ENCODE measurements at places on chromosomes 6 and 20. TPM values are rescaled to one million over a fixed set of nuclear protein-coding genes. Genes with fewer than 3 reads are reported as not detected.
A peak's percentile ranks its signal among the peaks of the same experiment; 100 is the strongest.

HTR1B gene
- not detected for total RNA-seq

GPSM3 gene
- total RNA-seq = 0.88 TPM

DNA sequence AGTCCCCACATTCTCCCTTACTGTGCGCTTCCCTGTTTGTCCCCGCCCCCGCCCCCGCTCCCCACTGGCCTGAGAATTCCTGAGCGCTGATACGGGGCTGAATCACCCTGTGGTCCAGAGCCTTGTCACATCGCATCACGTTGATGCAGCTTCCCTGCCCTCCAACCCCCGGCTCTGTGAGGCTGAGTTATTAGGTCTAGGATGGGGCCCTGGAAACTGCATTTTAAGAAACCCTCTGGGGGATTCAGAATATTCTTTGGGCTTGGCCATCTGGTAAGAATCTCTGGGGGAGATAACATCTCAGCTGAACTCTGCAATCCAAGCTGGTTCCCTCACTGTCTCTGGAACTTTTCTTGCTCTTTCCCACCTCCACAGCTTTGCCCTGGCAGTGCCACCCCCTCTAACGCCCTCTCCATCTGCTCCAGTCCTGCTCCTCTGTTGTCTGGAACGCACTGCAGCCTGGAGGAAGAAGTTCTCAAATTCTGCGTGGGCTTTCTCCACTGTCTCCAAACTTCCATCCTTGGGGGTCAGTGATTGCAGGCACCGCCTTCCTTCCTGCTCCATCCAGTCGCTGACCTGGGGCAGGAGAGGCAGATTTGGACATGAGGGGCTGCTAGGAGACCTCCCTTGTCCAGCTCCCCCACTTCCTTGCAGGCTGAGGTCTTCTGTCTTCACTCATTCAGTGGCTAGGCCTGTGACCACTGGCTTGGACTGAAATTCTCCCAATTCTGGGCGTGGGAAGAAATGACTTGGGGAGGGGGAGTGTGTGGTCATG, 42.6 kb downstream of the KIAA1755 start:
- DNase-seq = peak; percentile 99

- DNase-seq = peak; percentile 42
Observed at GRCh38 chr20:19249106-19249879, 36.9 kb downstream of the SLC24A3 start.

CAGE1 gene
- under 0.01 TPM for total RNA-seq

DNA sequence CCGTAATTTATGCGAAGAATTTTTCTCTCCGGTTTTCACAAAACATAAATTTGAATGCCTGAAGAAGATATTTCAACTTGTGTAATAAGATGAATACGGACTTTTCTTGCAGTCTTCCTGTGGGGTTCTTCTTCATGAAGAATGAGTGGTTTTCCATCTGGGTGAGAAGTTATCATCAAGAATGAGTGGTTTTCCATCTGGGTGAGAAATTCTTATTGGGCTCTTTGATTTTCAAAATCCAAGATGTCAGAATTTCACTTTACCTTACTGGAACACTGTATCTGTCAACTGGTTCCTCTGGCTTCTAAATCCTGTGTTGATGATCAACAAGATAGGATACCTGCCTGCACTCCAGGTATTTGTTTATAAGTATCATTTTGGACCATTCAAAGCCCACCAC, 160.1 kb upstream of the C6orf118 start:
- DNase-seq = no peak

GPRC6A gene
- total RNA-seq = not detected

DNA sequence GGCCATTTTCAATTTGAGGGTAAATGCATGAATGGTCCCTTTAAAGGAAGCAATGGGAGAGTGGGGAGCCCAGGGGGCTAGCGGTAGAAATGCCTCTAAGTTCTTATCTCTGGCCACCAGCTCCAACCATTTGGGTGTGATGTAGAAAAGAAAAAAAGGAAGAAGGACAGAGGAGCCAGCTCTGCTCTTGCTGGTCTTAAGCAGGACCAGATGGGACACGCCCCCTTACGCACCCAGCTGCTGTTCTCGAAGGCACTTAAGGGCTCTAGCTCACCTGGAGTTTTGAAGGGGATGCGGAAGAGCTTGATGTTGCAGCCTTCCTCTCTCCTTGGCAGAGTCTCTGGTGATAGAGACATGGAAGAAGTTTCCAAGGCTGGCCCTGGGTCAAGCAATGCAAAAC, 59.5 kb upstream of the RNF144B start:
- DNase-seq = no peak

BHLHE23 gene
- total RNA-seq = not detected

DNA sequence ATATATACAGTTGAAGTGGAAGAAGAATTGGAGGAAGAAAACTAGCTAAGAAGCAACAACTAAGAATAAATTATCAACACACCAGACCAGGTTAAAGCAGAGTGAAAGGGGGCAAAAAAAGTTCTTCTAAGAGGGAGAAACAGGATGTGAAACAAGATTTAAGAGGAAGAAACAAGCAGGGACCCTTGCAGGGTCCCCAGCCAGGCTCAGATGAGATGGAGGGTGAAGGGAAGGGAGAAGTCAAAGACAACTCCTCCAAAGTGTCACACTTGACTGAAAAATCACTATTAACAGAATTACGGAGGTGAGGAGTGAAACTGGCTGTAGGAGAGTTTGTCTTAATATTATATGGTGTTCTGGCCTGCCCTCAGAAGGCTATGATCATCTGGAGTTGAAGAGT, 65.4 kb downstream of the MTFR2 start:
- no peak for DNase-seq

GRCh38 chr6:52574709-52575501, 2.0 kb downstream of the TRAM2 start:
- DNase-seq = peak; percentile 88

DNA sequence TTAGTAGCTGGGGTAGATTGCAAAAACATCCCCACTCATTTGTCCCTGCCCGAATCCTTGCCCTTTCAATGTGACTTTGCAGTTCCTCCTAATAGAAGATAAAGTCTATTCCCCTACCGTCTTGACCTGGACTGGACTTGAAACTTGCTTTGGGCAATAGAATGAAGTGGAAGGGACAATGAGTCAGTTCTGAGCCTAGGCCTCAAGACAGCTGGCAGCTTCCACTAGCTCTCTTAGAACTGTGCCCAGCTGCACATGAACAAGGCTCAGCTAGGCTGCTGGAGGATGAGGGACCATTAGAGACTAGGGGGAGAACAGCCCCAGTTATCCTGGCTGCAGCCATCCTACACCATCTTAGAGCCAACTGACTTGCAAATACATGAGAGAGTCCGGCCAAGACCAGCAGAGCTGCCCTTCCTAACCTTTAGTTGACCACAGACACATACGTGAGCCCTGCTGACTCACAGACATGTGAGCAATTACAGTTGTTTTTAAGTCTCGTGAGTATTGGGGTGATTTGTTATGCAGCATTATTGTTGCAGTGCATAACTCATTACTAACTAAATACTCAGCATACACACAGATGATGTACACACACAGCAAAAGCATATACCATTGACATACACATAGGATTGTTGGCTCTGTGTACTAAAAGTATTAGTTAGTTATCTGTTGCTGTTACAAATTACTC, 105.5 kb downstream of the DHX35 start:
- DNase-seq = no peak

DNA sequence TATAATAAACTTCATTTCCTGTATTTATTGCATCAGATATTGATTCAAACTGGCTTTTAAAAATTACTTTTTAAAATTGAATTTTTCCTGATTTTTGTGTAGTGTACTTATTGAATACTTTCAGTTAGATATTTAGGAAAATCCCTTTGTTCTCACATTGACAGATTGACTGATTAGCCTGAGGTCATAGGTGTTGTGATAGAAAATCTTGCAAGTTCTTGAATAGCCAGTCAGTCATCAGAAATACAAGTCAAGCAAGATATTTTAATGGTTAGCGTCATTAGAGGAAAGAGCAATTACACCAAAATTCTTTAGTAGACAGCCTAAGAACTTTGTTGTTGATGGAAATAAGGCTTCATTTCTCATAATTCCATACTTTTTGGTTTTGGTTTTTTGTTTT, 3.4 kb upstream of the TMEM30A start:
- no peak for DNase-seq

GRCh38 chr6:117136702-117137101, 128.7 kb upstream of the VGLL2 start:
- DNase-seq = no peak

GPR6 gene
- not detected for total RNA-seq

- no peak for DNase-seq
Observed at GRCh38 chr20:51104960-51105920, 82.3 kb upstream of the KCNG1 start.

GRCh38 chr6:102918161-102918560, 1524.7 kb downstream of the GRIK2 start:
- DNase-seq = no peak

All from osteoblast (primary cell).